ENCODE measurements at places on chromosomes 7 and 10.

GRCh38 chr10:31346953-31347352, 27.9 kb downstream of the ZEB1 start:
- no peak for DNase-seq

- no peak for DNase-seq
These were observed 7.4 kb upstream of the ARID5B start for GRCh38 chr10:61894133-61894532.

GRCh38 chr10:70119197-70119596, 13.4 kb downstream of the AIFM2 start:
- no peak for DNase-seq

- DNase-seq: no peak
These were observed at the start of gene PAX2 for GRCh38 chr10:100744987-100745881. TSS of gene PAX2 (plus strand) at chr10:100745582. CDS start at chr10:100746261, 679 bp downstream.

DNA sequence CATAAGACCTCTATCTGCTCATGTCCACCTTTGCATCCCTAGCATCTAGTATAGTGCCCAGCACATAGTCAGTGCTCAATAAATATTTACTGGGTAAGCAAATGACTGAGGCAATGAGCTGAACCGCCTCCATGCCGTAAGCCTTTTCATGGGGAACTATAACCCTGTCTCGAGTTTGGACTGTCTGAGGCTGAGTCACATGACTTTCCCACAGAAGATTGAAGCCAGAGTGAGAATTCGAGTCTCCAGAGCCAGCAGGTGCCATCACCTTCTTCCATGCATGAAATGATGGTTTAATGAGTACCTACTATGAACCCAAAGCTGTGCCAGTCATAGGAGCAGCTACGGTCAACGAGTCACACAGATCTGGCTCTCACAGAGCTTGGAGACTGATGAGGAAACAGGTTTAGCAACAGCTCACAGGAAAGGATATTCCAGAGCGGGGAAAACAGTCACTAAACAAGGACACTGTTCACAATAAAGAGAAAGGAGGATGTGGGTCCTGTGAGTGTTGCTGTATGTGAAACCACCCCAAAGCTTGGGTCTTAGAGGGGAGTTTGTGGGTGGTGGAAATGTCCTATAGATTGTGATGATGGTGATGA, 75.2 kb downstream of the TEX36 start:
- DNase-seq: no peak

GRCh38 chr7:105878746-105879605, 2.6 kb upstream of the ATXN7L1 start:
- no peak for DNase-seq

GRCh38 chr7:131797841-131798240, 241.4 kb upstream of the PODXL start:
- DNase-seq: no peak

DNA sequence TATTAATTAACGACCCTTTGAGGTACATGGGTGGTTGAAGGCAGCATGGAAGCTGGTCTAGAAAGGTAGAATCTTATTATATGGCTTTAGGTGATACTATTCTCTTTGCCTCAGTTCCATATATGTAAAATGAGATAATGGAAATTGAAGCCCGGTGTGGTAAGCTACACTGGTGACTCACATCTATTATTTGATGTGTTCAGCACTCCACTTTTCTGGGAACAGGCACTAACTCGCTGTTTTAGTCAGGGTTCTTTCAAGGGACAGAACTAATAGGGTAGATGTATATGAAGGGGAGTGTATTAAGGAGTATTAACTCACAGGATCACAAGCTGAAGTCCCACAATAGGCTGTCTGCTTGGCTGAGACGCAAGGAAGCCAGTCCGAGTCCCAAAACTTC, 4.4 kb upstream of the TRUB1 start:
- no peak for DNase-seq

DNA sequence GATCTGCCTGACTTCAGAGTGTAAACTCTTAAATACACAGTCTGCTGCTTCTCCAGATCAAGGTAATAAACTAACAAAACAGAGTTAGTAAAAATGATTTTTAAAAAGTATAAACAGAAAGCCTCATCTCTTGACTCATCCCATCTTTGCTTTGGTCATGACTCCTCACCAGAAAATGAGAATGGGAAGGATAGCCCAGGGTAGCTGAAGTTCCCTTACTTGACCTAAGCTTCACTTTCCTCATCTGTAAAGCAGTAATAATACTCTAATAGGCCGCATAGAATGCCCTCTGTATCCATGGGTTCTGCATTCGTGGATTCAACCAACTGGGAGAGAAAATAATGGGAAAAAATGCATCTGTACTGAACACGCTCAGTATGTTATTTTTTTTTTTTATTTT, 11.3 kb upstream of the SLC25A28 start:
- peak; percentile 42 for DNase-seq

GRCh38 chr10:64648915-64649314, 1127.7 kb downstream of the REEP3 start:
- DNase-seq: no peak

- no peak for DNase-seq
These were observed 252.9 kb downstream of the RNLS start for GRCh38 chr10:88330174-88330573.

- DNase-seq: no peak
These were observed 101.1 kb upstream of the ZNF438 start for GRCh38 chr10:31132681-31133244.

- no peak for DNase-seq
These were observed 75.1 kb upstream of the SP4 start for GRCh38 chr7:21352540-21353387.

GRCh38 chr7:11548532-11548931, 283.5 kb downstream of the THSD7A start:
- no peak for DNase-seq

DNA sequence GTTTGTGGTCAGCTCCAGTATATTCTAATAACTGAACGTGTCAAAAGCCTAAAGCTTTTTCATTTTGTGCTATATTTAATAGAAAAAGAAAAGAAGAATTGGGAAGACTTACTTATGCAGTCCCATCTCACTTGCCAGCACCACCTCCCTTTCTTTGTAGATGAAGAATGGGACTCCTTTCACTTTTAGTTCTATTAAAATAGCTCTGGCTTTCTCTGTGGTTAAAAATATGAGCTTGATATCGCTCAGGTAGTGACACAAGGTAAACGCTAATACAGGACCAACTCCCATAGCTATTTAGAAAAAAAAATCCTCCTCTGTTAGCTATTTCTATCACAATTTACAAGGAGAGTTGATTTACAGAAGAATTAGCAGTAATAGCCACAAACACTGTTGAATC, 176.8 kb downstream of the PDE1C start:
- no peak for DNase-seq

DNA sequence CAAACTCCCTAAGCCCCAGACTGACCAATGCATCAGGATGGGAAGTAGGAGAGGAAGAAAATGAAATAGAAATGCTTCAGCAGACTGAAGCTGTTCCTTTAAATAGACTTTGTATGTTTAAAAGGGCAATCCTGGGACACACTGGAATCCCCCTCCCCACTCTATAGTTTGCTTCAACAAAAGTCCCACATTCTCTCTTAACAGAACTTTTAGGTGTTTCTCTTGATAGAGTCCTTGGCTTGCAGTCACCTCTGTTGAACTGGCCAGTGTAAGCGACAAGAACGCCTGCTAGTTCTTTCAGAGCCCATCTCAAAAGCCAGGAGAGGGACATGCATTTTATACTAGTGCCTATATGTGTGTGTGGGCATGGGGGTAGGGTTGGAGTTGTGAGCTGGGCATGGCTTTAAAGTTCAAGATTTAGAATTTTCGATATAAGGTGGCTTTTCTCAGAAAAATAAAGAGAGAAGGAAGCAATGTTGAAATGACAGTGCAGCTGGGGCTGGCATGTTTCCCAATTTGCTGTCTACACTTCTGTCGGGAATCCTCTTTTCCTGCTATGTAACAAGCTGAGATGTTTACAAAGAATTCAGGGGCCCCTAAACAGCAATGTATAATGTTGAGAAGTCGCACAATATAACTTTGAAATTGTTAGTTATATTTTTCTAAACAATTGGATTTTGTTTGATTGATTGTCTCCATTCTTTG, 2.1 kb downstream of the TBX20 start:
- DNase-seq: no peak

DNA sequence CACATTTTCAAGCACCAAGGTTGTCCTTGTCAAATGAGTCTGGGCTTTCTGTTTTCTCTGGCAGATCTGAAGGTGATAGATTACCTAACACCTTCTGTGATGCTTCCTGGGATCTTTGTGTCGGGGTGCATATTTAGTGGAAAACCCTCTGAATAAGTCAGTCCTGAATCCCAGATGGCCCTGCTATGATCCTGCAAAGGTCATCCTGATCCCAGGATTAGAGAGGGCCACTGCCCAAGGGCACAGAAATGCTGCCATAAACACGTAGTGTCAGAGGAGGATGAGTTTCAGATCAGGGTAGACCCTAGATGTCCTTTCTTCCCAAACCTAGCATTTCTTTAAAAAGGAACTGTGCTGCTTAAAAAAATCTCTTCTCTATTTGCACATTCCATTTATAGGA, 19.0 kb downstream of the AGR2 start:
- DNase-seq: no peak

- DNase-seq: no peak
These were observed 3.3 kb upstream of the CYP51A1 start for GRCh38 chr7:92137557-92137956.

- peak; percentile 86 for DNase-seq
These were observed 22.6 kb downstream of the EPDR1 start for GRCh38 chr7:37942934-37943610.

GRCh38 chr10:129035052-129035827, 431.8 kb upstream of the MGMT start:
- peak; percentile 45 for DNase-seq

DNA sequence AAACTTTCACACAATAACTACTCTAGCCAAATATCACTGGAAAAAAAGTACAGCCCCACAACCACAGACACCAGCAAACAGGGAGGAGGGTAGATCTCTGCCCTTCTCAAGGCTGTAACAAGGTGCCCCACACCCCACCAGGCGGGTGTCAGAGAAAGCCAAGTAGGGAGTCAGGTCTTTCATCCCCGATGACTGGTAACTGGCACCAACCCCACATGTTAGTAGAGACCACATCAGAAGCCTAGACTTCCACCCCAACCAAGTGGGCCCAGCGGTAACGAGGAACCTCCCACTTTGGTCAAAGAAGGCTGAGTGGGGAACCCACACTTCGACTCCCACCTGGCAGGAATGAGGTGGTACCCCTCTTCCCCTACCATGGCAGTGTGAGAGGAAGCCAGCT, 16.4 kb upstream of the RUFY2 start:
- DNase-seq: no peak

- no peak for DNase-seq
These were observed 36.8 kb downstream of the NACAD start for GRCh38 chr7:45052011-45052410.

DNA sequence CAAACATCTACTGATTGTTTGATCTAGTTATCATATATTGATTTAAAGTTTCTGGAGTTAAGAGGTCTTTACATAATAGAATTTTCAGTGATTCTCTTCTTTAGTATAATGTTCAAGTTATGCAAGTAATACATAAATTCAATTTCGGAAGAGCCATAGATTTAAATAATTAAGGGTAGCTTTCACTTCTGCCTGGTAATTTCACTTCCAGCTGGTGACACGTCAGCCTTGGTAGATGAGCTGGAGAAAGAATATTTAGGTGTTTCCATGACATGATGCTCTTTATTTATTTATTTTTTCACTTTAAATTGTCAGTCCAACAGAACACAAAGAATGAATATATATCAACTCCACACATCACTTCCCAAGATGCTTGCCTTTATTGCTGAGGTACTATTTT, 5.2 kb upstream of the OTUD1 start:
- DNase-seq: no peak

DNA sequence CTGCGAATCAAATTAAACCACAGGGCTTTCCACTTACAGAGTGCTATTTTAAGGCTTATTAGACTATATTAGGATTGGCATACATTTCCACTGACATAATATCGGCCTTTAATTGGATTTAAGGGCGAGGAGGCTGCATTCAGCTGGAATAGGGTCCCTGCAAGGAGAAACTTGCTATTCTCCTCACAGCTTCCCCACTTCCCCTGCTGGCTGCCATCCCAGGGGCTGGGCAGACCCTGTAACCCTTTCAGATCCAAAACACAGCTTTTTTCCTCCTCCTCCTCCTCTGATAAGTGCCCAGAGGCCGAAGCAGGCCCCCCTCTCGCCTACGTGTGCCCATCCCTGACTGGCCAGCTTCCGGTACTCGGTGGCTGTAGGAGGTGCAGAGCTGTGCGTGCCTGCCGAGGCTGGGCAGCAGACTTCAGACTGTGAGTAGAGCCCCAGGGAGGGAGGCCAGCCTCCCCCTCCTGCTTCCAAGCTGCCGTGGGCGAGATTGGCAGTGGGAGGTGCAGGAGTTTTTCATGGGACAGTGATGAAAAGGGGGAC, 224.2 kb downstream of the PLXNA4 start:
- peak; percentile 33 for DNase-seq

GRCh38 chr10:787933-788651, 98.6 kb upstream of the DIP2C start:
- DNase-seq: no peak

DNA sequence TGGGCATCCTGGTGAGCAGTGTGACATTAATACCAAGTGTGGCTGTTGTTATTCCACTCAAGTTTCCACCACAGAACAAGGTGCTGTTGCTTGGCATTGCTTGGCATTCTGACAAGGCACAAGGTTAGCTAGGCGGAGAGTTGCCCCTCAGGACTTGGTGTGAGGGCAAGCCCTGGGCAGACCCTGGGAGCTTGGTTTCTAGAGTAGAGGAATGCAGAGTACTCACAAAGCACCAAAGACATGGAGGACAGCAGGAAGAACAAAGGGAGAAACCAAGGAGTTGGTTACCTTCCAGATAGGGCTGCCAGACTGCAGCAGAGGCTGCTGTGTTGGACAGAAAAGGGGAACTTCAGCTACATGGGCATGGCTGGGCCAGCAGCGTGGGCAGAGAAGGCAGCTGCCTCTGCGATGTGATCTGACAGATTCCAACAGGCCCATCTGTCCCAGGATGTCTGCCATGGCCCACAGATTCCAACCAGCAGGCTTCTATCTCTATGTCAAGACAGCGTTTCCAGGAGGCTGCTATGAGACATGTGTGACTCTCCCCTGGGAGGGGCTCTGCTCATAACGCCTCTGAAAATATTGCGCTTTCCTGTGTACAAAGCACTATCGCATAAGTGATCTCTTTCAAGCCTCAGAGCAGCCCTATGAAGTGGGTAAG, 1.8 kb downstream of the GOLGA7B start:
- no peak for DNase-seq

- DNase-seq: no peak
These were observed 5.5 kb downstream of the FOXL3 start for GRCh38 chr7:295155-296154.

- no peak for DNase-seq
These were observed 70.1 kb downstream of the VPS41 start for GRCh38 chr7:38838725-38839385.

DNA sequence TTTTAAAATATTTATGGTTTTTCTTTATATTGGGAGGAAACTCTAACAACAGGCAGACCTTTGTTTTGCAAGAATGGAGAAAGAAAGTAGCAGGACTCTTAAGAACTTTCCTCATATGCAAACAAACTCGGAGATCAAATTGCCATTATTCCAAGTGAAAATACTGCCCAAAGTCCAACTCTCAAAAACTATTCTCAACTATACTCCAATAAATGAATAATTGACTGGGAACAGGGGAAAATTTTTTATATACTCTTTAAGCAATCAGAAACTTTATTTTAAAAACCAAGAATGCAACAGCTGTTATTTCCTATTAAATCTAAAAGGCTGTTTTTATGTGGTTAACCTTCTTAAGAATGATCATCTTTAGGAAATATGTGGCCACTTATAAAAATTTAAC, 101.9 kb downstream of the COL28A1 start:
- DNase-seq: no peak

All from fibroblast of the aortic adventitia (primary cell).